ENCODE measurements at places on chromosomes 12 and 14.
A peak's percentile ranks its signal among the peaks of the same experiment; 100 is the strongest.

GRCh38 chr12:131591136-131591535, 119.8 kb upstream of the SFSWAP start:
- no peak for DNase-seq

GRCh38 chr14:68970038-68970612, 9.0 kb downstream of the ACTN1 start:
- no peak for DNase-seq

DNA sequence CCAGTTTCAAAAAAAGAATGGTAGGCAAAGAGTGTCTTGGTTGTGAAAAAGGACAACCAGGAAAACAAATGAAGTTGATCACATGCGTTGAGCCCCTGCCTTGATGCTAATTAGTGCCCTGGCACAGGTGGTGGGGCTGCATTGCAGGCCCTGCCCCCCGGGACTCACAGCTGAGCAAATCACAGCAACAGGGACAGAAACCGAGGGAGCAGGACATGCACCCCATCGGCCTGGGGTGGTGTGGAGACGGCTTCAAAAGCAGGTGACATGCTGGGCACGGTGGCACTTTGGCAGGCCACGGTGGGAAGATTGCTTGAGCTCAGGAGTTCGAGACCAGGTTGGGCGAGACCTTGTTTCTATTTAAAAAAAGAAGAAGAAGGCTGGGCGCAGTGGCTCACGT, 1.1 kb upstream of the PAPLN start:
- DNase-seq, result no peak

DNA sequence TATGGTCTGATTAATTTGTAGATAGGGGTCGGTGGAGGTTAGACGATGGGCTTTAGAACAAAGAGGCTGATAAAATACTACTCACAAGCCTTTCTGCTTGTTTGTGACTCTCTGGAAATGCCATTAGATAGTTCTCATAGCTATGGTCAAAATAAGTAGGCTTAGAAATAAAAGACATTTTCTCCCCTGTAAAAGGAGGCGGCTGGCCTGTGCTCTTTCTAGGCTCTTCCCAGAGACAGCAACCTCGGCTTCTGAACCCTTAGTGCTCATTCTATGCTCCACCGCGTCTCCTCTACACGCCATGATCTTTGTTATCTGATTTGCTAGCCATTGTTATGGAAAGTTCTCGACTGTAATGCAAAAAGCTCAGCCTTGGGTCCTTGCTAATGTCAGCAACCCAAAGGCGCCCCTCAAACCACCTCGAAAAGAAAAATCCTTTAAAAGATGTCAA, 64.5 kb downstream of the CRADD start:
- DNase-seq, result no peak

DNA sequence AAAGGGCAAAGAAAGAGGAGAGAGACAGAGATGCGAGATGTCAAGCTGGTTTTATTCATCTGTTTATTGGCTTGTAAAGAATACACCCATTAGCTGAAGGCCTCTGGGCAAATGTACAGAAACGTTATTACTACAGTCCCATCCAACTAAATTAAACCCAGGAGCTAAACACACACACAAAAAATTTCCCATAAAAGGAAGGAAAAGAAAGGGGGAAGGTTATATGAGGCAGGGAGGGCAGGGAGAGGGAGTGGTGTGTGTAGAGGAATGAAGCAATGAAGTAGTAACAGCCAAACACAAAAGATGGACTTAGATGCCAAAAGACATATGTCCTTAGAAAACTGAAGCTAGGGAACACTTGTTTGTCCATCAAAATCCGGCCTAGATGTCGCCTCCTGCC, 3.1 kb upstream of the MFAP5 start:
- no peak for DNase-seq

GRCh38 chr12:121538699-121539061, 42.1 kb downstream of the KDM2B start:
- peak; percentile 63 for DNase-seq

- no peak for DNase-seq
Observed at GRCh38 chr14:51093371-51094281, 1.3 kb downstream of the TRIM9 start.

- DNase-seq, result peak; percentile 33
Observed at GRCh38 chr14:63852271-63852816, 460 bp upstream of the SYNE2 start.

Data from SW480 (cell line).